ENCODE measurements at places on chromosomes 5 and 9.

DNA sequence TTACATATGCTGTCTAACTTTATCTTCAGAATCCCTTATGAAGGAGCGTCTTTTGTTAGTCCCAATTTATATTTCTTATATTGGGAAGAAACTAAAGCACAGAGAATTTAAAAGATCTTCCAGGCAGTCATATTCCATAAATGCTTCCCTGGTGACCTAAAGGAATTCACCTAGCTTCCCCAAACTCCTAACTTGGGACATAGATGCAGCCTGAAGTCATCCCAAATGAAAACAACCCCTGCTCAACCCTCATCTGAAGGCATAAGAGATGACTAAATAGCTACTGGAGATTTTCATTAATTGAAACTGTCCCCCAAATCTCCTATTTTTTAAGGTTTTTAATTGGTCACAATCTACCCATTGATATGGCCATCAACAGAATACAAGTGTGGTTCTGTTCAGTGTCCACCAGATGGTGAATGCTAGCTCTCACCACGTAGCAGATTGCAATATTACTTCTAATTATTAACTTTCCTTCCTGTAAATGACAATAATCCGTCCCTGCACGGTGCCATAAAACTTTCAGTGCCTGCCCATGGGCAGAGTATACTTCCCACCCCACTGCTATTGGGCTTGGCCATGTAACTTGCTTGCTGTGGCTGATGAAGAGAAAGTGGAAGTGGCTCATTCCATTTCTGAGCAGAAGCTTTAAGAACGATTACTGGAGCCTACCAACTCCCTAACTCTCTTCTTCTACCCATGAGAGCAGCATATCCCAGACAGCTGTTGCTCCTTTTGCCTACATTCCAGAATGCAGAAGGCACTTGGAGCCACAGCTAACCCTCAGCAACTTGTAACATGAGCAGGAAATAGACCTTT lies 18.7 kb downstream of the PRUNE2 start:
- DNase-seq = no peak

DNA sequence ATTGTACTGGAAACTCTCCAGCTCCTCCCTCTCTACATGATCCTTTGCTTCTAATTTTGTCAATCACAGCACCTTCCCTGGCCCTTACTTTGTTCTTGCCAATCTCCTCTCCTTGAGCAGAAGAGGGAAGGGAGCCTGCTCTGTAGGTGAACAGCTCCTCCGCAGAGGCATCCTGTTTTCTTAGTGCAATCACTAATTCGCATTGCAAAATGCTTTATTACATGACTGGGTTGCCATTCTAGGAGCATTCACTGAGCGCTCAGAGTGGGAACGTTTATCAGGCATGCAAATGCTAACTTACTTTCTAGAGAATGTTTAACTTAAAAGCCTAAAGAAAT lies 416 bp upstream of the SNX18 start:
- no peak for DNase-seq

DNA sequence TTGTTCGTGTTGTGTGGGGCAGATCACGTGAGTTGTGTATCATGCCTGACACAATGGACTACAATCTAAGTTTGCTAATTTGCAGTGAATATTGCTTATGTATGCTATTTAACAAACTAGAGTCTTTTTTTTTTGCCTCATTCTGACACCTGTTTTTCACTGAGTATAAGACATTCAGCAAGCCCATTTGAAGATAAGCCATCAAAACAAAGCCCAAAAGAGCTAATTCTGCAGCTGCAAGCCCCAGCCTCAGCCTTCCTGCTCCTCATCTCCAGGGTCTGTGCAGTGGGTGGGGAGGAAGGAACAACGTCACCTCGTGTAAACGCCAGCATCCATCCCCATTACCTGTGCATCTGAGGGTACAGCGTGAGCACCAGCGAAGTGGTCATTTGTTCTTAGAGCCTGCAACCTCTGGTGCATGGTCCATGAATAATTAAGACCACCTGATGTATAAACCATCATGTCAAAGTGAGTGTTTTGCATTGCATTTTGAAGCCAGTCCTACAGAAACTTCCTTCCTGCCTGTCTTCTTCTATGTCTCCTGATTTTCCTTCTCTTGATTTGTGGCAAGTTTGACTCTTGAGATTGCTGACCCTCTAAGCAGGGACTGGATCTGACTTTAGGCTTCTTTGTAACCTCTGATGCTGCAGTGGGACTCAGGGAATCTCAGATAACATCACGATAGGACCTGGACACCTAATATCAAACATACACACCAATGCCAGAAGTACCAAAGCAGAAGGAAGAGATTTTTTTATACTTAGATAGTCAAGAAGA lies 73.2 kb downstream of the FGF1 start:
- no peak for DNase-seq

- peak; percentile 11 for DNase-seq
These were observed 35.0 kb downstream of the IPPK start for GRCh38 chr9:92634712-92635605.

DNA sequence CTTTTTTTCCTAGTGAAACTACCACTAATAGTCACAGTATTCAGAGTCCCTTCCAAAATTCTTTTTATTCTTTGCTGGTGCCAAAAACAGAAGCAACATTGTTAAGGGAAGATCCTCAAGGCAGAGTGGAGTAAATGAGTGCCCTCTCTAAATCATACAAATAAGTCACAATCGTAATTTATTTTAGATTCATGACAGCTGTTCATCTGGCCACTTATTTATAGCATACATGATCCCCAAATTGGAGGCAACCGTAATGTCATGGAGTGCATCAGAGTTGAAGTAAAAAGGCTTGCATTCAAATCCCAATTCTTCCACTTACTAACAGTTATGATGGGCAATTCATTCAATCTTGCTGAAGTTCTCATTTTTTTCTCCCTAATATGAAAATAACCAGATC lies 33.4 kb downstream of the POLK start:
- no peak for DNase-seq

GRCh38 chr9:129138476-129139232 lies 27.4 kb downstream of the PTPA start:
- DNase-seq = no peak

GRCh38 chr9:131349522-131349880 lies 44.4 kb upstream of the PRRC2B start:
- no peak for DNase-seq

DNA sequence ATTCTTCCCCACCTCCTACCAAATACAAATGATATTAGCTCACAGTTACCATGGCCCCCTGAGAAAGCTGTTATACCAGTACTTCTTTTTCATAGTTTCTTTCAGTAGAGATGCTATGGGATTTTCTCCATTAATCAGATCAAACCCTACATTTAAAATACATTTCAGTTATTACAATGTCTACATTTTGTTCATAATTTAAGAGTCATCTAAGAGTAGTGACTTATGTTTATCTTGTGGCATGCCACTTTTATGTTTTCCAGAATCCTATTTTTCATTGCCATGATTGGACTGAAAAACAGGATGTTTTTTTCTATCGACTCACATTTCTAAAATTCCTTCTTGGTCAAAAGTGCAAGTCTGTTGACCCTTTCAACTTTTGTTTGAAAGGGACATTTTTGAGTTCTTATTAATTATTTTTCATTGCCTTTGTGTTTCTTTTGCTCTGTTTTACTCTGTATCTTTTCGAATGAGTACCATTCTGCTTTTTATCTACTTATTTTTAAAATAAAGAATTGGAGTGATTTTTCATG lies 77.4 kb upstream of the ANXA1 start:
- no peak for DNase-seq

DNA sequence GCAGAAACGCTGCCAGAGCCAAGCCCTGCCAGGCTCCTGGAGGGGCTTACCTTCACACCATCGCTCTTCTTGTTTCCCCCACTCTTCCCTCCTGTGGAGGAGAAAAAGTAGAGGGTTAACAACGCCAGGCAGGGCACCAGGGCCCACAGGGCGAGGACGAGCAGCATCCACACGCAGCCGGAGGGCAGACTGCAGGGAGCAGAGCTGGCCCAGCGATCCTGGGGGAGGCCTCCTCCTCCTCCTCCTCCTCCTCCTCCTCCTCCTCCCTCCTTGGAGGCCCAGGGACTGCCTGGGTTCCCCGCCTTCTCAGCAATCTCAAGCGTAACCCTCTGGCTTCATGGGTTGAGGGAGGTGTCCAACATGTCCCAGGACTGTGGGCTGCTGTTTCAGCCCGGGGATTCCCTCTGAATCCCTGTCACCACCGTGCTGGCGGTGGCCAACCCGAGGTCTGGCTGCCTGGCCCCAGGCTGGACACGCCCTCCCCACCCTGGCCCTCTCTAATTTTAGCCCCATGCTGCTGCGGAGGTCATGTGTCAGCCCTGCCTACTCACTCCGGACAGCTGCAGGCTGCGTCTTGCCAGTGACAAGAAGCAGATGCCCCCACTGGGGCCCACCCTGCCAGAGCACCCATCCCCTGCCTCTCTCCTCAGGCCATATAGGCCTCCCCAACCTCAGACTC lies 44.3 kb downstream of the CAMK2A start:
- DNase-seq = no peak

DNA sequence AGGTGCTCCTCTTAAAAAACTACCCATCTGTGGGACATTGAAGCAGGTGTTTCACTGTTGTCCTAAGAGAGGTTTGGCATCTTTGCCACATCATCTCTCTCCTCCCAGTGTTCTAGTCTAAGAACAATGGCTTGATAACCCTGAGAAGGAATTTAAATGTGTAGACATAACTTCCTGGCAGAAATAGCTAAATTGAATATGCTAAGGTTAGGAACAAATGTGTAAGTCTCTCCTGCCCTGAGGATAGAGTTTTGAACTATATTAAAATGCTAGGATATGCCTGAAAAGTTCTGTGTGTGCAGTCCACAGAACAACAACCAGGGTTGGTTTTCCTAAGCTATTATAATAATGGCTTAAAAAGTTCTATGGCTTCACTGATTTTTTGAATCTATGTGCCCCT lies 106.6 kb downstream of the LRRC70 start:
- DNase-seq = no peak

DNA sequence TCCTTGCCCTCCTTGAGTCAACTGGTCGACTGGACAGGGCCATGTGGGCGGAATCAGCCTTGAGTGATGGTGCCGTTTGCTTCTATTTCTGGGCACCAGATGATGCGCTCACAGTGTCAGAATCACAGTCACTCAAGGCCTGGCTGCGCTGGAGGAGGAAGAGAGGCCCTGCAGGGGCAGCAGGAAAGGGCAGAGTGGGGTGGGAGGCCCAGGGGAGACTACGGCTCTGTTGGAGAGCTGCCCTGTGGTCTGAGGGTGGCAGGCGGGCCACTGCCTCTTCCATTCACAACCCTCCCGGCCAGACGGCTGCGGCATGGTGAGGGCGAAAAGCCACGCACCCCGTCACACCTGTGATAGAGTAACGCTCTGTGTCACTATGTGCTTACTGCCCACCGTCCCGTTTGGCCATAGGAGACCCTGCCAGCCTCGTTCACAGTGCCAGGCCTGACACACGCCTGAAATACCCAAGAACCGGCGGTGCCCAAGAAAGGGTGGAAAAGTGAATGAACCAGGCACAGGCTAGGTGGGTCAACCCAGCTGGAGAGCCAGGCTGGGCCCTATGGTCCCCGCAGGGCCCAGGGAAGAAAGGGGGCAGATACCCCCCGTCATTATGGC lies 9.9 kb downstream of the PLPP7 start:
- no peak for DNase-seq

- no peak for DNase-seq
These were observed 363.3 kb upstream of the GRIN3A start for GRCh38 chr9:102101723-102102122.

DNA sequence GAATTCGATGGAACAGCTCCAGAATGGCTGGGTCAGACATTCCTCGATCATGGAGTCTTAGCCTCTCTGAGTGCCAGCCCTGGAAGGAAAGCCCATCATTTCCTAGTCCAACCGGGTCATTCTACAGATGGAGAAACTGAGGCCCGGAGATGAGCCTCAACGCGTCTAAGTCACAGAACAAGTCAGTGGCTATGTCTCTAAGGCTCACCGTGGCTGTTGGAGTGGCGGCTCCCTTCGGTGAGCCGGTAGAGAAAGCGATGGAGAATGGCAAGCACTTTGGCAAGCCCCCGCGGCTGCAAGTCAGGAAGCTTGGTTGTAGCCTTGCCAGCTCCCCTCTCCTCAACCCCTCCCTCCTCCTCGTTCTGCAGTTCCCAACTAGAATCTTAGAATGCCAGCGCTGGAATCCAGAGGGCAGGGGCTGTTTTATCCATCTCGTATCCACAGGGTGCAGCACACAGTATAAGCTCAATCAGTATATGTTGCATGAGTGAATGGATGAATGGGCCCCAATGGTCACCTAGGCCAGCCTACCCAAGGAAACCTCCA lies 438 bp upstream of the ARSI start:
- no peak for DNase-seq

DNA sequence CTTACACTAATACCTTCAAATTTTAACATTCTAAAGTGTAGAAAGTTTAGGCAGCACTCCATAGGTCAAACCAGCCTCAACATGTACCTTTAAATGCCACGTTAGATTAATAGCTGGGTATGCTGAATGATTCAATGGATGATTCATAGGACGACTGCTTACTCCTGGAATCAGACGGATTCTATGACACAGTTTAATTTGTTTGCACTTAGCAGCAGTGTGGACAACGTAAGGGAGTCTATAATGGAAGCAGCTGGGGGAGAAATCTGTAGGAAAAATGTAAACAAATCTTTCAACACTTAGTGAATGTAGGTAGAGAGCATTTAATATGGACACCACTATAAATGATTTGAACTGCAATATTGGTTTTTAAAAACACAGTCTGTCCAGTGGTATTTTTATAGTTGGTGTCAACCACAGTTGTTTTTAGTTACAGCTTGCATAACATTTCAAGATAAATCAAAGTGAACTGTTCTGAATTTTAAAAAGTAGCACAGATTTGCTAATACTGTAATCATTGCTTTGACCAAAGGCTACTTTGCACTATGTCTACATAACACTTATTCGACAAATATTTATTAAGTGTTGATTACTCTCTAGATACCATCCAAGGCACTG lies 701.5 kb upstream of the MEF2C start:
- DNase-seq = no peak

DNA sequence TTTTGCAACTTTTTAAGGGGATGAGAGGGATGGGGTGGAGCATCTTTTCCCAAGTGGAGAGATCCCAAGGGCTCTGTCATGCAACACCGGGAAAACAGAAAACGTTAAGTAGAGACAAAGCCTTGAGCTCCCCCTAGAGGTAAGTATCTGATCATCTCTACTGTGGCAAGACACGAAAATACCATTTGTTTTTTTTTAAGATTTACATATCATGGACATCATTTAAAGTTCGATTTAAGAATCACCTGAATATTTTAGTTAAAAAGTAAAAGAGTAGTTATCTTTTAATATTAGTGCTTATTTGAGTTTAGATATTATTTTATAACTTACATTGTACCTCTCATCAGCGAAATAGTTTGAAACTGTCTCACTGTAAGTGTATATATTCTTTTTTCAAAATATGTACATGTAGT lies 200.4 kb downstream of the LRRC70 start:
- peak; percentile 23 for DNase-seq

All from NCI-H1092 (cell line).